ENCODE measurements at places on chromosomes 13 and 19.

DNA sequence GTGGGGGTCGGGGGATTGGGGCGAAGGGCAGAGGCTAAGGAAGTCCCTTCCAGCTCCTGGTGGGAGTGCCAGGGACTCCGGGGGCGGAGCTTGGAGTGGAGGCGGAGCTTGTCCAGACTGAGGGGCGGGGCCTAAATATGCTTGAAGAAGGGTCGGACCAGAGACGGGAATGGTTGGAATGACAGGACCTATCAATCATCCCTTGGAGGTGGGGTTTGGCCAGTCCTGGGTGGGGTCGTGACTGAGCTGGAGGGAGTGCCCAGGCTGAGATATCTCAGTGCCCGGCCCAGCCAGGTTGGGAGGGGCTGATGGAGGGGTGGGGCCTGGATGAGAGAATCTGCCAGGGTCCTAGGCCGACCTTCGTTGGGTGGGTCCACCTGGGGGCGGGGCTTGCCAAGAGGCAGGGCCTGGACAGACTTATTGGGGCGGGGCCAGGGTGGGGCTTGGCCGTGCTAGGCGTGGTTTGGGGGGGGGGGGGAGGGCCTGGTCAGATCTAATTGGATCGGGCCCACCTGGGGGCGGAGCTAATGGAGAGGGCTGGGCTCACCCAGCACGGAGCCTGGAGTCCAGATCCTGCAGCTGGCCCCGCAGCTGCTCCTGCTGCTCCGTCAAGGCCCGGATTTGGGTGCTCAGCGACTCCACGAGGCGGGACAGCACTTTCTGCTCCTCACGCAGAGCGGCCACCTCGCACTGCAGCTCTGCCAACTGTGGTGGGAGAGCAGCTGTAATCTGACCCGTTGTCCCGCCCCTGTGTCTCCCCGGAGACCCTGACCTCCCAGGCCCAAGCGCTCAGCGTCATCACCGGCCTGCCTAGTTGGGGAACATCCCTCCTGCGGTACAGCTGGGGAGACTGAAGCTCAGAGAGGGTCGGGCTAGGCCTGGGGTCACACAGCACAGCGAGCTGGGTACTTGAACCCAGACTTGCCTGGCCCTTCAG lies 2.6 kb upstream of the WIZ start:
- no peak for DNase-seq

GRCh38 chr19:39428283-39429112 lies 7.3 kb downstream of the RPS16 start:
- DNase-seq: no peak

DNA sequence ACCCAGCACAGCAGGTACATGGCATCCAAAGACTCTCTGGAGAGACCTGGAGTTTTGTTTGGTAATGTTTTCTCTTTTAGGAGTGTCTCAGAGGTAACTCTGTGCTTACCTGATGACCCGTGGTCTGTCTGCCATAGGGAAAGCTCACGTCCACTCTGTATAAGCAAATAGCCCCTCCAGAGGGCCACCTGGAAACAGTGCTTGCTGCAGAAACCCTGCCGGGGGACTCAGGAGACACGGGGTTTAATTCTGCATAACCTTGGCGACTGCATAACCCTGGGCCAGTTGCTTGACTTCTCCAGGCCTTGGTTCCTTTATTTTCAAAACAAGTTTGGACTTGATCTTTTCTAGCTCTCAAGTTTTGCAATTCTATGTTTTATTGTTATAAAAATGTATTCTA lies 187.2 kb upstream of the SOX1 start:
- DNase-seq: no peak

GRCh38 chr13:111429064-111429558 lies 108.7 kb downstream of the TEX29 start:
- peak; percentile 27 for DNase-seq

DNA sequence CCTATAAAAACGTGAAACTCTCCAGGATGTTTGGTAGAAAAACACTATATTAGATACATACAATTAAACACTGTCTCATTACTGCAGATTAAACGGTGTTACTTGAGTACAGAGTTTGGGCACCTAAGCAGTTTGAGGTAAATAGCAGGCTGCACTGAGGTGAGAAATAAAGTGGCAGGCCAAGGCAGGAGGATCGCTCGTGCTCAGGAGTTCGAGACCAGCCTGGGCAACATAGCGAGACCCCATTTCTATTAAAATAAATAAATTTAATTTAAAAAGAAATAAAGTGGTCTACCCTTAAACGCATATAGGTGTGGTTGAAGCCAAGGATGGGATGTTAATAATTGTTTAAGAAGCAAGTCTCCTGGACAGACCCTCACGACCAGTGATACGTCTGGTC lies 1.2 kb downstream of the PSPC1 start:
- DNase-seq: no peak
